Activated T-helper 1 cell treated with anti-CD3 and anti-CD28 coated beads, Interleukin-2, amount 50 U/mL, for 16 hours (primary cell): ENCODE measurements at places on chromosomes 16 and 17.

- no peak for DNase-seq
Observed at GRCh38 chr17:9028202-9028987, 7.1 kb downstream of the NTN1 start.

DNA sequence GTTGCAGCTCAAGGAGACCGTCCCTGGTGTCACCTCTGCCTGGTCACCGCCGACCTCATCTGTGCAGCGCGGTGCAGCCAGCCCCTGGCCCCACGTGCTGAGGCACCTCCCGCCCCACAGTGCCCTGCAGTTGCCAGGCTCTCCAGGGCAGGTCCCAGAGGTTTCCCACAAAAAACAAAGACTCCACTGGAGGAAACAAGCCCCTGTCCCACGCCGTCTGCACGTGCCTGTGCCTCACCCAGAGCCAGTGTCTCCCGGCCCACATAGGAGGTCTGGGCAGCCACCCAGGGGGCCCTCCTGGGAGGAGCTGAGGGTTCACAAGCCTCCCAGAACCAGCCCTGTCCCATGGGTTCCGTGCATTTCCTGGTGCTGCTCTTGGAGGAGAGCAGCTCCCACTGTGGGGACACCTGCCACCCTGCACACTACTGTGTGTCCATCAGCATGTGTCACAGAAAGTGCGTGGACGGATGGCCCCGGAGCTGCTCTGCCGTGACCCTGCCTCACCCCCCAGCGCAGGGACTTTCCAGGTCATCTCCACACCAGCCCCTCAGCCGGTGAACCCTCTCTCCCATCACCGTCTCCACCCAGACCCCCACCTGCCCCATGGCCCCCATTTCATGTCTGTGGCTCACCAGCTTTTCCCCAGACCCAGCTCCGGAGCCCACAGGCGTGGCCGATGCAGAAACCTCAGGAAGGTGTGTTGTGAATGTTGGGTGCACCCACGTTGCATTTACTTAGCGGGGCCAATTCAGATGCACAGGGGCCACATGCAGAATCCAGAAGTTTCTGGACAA lies 17.0 kb upstream of the CDH15 start:
- DNase-seq, result no peak

GRCh38 chr16:89620406-89620841 lies 7.0 kb downstream of the DPEP1 start:
- DNase-seq, result no peak

GRCh38 chr16:10619271-10619849 lies 39.0 kb upstream of the EMP2 start:
- DNase-seq, result no peak

DNA sequence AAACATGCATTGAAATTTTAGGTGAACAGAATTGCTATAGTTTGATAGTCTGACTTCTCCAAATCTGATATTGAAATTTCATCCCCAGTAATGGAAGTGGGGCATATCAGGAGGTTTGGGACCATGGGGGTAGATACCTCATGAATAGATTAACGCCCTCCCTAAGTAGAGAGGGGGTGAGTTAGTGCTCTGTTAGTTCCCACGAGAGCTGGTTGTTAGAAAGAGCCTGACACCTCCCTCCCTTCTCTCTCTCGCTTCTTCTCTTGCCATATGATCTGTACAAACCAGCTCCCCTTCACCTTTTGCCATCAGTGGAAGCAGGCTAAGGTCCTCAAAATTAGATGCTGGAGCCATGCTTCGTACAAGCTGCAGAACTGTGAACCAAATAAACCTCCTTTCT lies 78.8 kb downstream of the BRIP1 start:
- no peak for DNase-seq

- DNase-seq, result no peak
Observed at GRCh38 chr17:9071016-9071415, 49.7 kb downstream of the NTN1 start.

GRCh38 chr17:47802341-47803022 lies 19.1 kb downstream of the OSBPL7 start:
- DNase-seq, result no peak

DNA sequence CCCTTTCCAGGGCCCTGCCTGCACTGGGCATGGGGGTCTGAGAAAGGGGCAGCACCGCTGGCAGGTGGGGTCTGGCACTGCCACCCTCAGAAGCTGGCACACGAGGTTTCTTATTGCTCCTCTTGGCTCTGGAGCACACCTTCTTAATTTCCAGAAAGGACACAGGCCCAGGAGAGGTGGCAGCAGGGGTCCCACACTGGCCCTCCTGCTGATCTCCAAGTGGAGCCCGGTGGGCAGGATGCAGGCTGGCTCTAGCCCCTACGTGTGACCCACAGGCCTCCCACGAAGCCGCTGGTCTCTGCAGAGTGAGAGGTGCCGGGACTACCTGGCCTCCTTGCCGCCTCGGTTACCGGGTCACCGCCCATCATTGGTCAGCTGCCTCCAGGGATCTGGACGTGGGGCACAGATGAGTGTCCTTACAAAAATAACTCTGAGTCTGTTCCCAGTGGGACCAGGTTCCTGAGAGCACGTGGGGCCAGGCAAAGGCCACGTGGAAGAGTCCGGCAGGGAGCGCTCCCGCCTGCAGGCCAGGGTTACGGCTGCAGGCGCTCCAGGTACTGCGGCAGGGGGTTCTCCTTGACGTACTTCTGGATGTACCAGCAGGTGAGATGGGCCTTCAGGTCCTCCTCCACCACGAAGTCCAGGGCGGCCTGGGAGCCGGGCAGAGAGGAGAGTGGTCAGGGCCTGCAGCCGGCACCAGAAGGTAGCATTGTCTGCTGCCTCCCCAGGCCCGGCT lies 10.3 kb downstream of the NATD1 start:
- DNase-seq, result no peak

DNA sequence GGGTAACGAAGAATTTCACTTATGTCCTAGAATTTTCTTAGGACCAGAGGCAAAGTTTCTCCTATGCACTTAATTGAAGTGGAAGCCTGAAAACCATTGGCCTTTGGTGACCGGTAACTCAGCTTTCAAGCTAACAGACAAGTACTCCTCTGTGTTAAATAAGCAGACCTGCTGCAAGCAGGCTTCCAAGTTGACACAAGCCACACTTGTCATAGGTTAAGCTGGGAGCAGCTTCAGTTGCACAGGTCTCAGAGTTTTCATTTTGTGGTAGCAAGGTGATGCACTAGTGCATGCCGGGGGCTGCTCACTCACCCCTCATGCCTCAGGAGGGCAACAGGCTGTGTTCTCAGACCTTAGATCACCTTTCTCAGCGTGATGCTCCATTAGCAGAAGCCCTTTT lies 399.9 kb downstream of the UTP18 start:
- no peak for DNase-seq

DNA sequence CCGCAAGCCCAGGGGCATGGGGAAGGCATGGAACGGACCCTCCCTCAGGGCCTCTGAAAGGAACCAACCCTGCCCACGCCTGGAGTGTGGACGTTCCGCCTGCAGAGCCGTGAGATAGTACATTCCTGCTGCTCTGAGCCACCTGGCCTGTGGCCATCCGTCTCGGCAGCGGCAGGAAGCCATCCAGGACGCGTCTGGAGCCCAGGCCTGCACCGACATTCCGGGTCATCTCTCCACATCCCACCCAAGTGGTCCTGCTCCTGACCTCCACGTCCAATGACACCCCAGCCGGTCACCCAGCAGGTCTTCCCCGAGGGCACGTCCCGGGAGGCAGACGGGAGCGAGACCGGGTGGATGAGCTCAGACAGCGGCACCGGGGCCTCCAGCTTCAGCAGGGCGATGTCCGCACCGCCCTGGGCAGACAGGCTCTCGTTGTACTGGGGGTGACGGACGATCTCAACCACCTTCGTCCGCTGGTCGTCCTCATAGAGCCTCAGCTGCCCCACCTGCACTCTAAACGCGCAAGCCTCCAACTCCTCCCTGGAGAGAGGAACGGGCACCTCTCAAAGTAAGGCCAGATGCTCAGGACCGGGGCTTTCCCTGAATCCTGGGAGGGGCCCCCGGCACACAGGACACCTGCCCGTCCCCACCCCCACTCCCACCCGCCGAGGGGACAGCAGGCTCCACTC lies 21.3 kb upstream of the UBE2I start:
- DNase-seq, result no peak

DNA sequence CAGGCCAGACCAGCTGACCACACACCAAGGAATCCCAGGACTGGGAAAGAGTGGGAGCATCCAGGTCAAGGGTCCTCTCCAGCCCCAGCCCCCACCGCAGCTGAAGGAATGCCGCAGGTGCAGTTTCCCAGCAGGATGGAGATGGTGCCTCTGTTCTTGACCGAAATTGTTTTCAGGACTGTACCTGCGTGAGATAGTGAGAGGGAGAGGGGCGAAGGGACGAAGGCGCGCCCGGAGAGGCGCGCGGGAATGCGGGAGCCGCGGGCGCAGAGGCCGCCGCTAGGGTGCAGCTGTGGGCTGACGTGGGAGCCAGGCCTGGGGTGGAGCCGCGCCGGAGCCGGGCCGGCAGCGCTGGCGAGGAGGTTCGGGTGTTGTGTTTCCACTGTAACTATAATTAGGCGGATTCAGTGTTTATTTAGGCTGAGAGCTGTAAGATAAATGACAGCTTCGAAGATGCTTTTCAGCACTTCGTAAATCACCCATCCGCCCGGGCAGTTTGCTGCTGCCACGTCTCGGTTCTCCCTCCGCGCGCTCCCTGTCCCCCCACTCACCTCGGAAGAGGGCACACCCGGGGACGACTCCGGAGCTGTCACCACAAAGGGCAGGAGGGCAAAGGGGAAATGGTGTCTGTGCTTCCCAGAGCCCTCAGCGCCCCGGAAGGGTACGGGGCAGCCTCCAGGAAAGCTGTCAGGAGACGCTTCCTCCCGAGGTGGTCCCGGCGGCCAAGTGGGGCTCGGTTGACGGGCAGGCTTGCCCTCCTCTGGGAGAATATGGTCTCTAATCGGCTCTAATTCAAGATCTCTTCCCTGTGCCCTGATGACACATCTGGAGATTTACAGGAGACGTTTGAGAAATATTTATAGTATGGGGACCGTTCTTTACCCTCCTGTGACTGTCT lies 38.2 kb downstream of the HOXB1 start:
- DNase-seq, result peak; percentile 40

DNA sequence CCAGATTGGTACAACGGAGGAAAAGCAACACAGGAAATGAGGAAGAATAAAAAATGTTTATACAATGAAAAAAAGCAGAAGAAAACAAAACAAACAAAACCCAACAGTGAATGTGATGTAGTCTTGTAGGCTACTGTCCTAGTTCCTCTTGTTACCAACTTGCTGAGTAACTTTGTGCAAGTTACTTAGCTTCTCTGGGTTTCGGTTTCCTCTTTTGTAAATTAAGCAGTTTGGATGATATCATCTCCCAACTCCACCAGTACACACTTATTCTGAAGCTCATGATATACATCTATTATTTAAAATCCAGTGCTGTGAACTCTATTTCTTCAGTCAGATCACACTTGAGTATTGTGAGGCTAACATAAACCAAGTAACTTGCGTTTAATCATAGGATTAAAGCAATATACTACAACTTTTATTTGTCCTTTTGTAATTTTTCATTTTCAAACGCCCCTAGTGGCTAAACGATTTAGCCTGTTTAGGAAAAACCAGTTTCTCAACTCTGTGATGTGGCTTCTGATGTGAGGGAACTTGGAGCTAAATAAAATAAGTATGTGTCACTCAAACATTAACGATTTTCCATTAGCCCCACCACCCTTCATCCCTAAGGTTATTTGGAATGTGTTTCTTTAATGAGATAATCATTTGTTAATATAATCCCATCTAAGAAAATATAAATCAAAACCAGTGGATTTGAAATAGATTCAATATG lies 1.4 kb upstream of the UNK start:
- no peak for DNase-seq

- DNase-seq, result no peak
Observed at GRCh38 chr17:73182616-73183310, 10.1 kb upstream of the COG1 start.

GRCh38 chr16:86495357-86495701 lies 15.0 kb upstream of the FOXF1 start:
- no peak for DNase-seq

DNA sequence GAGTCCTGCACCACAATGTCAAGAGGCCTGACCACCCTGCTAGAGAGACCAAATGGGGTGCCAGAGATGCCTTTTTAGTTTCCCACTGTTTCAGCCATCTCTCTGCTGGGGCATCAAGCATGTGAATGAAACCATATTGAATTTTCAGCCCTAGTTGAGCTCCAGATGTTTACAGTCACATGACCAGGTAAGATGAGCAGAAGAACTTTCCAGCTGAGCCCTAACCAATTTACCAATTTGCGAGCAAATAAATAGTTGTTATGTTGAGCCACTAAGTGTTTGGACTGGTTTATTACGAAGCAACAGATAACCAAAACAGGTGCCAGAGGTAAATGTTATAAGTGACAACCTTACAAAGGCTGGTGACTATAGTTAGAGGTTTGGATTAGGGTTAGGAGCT lies 209.1 kb upstream of the CCL2 start:
- no peak for DNase-seq

DNA sequence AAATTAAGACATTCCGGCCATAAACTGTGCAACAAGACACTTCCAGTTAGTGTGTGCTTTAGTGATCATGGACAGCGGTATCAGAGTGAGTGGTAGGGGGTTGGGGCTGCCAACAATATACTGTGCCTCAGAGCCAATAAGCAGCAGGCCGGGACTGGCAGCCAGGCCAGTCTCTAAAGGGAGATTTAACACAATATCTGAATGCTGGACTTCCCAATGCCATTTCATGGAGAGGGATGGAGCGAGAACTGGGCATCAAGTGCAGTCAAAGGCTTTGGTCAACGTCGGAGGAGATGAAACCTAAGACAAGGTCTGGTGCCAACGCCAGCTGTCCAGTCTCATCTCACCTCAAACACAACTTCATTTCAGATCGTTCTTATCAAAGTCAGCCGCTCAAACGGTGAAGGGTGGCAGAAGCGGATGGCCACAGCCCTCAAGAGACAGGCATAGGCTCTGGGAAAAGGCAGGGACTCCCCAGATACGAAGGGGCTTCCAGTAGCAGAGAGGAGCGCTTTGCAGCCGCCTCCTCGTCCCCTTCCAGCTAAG lies 935 bp downstream of the USP32 start:
- DNase-seq, result no peak

- no peak for DNase-seq
Observed at GRCh38 chr17:7141824-7142223, 27.2 kb upstream of the ASGR2 start.

- no peak for DNase-seq
Observed at GRCh38 chr17:73301369-73301768, 10.4 kb downstream of the CDC42EP4 start.

GRCh38 chr17:80948976-80949450 lies 42.6 kb upstream of the CHMP6 start:
- no peak for DNase-seq

GRCh38 chr17:62717889-62718288 lies 90.2 kb downstream of the MARCHF10 start:
- no peak for DNase-seq

DNA sequence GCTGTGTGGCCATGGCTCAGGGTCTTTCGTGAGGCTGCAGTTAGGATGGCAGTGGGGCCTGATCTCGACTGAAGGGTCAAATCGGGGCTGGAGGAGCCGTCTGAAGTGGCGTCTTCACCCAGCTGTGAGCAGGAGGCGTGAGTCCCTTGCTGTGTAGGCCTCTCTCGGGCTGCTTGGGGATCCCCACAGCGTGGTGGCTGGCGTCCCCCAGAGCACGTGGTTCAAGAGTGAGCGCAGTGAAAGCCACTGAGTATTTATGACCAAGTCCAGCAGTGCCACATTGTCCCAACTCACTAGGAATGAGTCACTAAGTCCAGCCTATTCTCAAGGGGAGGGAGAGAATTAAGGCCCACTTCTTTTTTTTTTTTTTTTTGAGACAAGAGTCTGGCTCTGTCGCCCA lies 11.7 kb upstream of the TCF25 start:
- no peak for DNase-seq

- no peak for DNase-seq
Observed at GRCh38 chr16:78552106-78552675, 452.7 kb downstream of the WWOX start.

GRCh38 chr17:44112284-44113280 lies 10.9 kb downstream of the HDAC5 start:
- DNase-seq, result no peak

- DNase-seq, result no peak
Observed at GRCh38 chr16:9630985-9631384, 539.5 kb downstream of the HAPSTR1 start.
